Thyroid gland (tissue), 4 donors: ENCODE measurements at places on chromosomes 5 and 9.

DNA sequence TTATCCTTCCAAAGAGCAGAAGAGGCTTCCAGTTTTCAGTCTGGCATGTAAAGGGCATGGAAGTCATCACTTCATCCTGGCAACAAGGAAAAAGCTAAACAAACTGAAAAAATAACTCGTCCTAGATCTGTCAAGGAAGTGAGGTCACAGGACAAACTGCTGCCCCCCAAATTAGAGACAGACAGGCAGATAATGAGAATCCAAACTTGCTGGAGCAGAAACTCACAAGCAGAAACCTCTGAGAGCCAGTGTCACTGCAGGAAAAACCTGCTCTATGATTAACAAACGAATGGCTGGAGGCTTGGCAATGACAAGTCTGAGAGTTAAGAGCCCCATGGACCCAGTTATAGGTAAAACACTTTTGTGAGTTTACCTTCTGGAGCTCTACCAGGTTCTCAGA is 18.9 kb upstream of the MLANA start:
- no peak for DNase-seq
- no peaks in the 10 kb centered on the region for H3K36me3 ChIP-seq
- no peaks in the 10 kb centered on the region for H3K27me3 ChIP-seq
- H3K4me1 ChIP-seq, result peaks cover 6% of the 10 kb centered on the region
- no peak overlapping the region for H3K4me3 ChIP-seq
- H3K27ac ChIP-seq, result peak overlapping the region; percentile 7

DNA sequence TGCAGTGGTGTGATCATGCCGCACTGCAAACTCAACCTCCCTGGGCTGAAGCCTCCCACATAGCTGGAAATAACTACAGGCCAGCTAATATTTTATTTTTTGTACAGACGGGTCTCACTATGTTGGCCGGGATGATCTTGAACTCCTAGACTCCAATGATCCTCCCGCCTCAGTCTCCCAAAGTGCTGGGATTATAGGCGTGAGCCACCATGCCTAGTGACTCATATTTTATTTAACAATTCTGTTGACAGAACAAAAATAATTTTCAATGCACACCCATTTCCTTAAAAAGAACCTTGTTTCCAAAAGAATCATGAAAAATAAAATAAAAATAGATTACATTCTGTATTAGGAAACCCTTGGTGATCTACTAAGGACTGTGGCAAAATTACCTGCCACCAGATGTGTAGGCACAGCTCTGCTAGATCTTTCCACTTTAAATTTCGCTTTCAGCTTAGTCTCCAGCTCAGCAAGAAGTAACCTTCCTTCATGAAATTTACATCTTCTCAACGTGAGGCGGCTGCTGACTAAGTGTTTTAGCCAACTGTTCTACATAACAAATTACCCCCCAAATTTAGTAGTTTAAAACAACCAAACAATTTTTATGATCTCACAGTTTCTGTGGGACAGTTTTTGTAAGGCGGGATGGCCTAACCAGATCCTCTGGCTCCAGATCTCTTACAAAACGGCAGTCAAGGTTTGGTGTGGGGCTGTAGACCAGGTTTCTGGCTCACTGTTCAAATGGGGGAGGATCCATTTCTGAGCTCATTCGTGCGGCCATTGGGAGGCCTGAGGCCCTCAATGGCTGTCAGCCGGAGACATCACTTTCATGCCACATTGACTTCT is 32.6 kb upstream of the GOLPH3 start:
- H3K4me3 ChIP-seq, result no peak overlapping the region
- H3K27me3 ChIP-seq, result no peaks in the 10 kb centered on the region
- H3K27ac ChIP-seq, result no peak overlapping the region

GRCh38 chr5:77319117-77319804 is 108.8 kb downstream of the PDE8B start:
- H3K4me3 ChIP-seq, result no peak overlapping the region
- no peaks in the 10 kb centered on the region for H3K36me3 ChIP-seq
- H3K27me3 ChIP-seq, result no peaks in the 10 kb centered on the region
- peaks cover 16% of the 10 kb centered on the region for H3K4me1 ChIP-seq
- DNase-seq, result no peak
- H3K27ac ChIP-seq, result no peak overlapping the region

GRCh38 chr5:167699432-167699831 is 592.0 kb upstream of the WWC1 start:
- no peak for DNase-seq
- peak overlapping the region; percentile 38 for H3K27ac ChIP-seq
- no peak overlapping the region for H3K4me3 ChIP-seq
- no peaks in the 10 kb centered on the region for H3K36me3 ChIP-seq
- H3K4me1 ChIP-seq, result no peaks in the 10 kb centered on the region

- H3K36me3 ChIP-seq, result no peaks in the 10 kb centered on the region
- H3K4me3 ChIP-seq, result no peak overlapping the region
- no peak overlapping the region for H3K27ac ChIP-seq
These were observed 83.0 kb upstream of the TNC start for GRCh38 chr9:115200711-115201505.

GRCh38 chr5:171032435-171032973 is 170.7 kb downstream of the RANBP17 start:
- H3K27ac ChIP-seq, result no peak overlapping the region
- H3K27me3 ChIP-seq, result no peaks in the 10 kb centered on the region
- H3K4me1 ChIP-seq, result no peaks in the 10 kb centered on the region

DNA sequence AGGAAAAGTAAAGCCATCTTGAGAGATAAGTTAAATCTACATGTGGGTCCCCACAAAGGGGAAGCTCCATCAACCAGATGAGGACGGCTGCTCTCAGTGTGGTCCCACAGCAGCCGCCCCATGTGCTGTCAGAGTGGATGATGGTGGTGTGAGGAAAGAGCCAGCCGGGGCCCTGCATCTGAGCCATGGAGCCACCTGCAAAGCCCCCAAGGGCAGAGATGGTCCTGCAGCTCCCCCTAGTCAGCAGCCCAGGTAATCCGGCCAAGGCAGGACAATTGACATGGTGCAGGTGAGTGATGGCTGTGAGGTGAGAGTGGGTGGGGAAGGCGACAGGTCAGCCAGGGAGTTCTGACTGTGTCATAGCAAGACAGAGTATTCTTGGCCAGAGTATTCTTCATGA is 458.8 kb downstream of the ICE1 start:
- H3K27me3 ChIP-seq, result no peaks in the 10 kb centered on the region
- no peaks in the 10 kb centered on the region for H3K36me3 ChIP-seq
- H3K4me1 ChIP-seq, result no peaks in the 10 kb centered on the region
- peak; percentile 12 for DNase-seq
- H3K4me3 ChIP-seq, result no peak overlapping the region

DNA sequence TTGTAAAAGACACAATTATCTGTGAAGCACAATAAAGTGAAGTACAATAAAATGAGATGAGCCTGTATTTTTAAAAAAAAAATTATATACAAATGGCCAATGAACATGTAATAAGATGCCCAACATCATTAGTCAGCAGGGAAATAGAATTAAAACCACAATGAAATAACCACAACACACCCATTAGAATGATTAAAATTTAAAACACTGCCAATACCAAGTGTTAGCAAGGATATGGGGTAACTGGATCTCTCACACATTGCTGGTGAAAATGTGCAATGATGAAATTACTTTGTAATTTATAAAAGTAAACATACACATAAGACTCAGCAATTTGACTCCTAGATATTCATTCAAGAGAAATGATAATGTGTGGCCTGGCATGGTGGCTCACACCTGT is 62.8 kb downstream of the SHOC1 start:
- H3K36me3 ChIP-seq, result no peaks in the 10 kb centered on the region
- H3K27me3 ChIP-seq, result no peaks in the 10 kb centered on the region
- H3K4me1 ChIP-seq, result no peaks in the 10 kb centered on the region
- no peak overlapping the region for H3K4me3 ChIP-seq
